HT1080 (cell line): ENCODE measurements at places on chromosomes 11 and 22. TPM values are rescaled to one million over a fixed set of nuclear protein-coding genes. Genes with fewer than 3 reads are reported as not detected.
A peak's percentile ranks its signal among the peaks of the same experiment; 100 is the strongest.

- peak; percentile 60 for DNase-seq
Measured at GRCh38 chr11:12285811-12286222, 91.6 kb upstream of the PARVA start.

DNA sequence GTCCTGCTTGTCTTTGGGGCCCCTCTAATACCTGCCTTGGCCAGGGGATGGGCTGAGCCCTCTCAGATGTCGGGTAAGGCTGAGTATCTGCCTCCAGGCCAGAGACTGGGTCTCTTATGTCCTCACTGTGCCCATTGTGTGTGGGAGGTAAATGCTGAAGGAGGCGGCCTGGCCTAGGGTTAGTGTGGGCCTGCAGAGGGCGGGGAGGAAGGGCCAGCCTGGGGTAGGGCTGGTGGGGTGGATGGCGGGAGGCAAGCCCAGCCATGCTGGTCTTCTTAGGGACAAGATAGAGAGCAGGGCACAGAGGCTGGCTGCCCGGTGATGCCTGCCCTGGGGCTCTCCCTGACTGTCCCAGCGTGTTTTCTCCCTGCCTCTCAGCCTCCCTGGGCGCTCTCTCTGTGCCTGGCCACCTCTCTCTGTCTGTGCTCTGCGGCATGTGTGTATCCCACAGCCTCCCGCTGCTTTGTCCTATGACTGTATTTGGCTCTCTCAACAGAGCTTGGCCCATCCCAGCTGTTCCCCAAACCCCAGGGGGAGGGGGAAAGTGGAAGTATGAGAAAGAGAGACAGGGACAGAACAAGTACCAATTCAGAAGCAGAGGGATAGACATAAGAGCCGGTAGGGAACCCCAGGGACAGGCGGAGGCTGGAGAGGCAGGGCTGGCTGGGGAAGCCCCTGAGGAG lies 57.0 kb downstream of the PDE2A start:
- no peak for DNase-seq

GRCh38 chr11:11451501-11452005 lies 98.5 kb upstream of the CSNK2A3 start:
- peak; percentile 38 for DNase-seq

NRXN2 gene
- total RNA-seq = 0.42 TPM in 1 of 2 replicates, not detected in the other

SEPTIN3 gene
- total RNA-seq = not detected in 2 replicates

OR51B5 gene
- total RNA-seq = 118 and 147 TPM in 2 replicates

- no peak for DNase-seq
Measured at GRCh38 chr11:71252770-71253730, 673 bp upstream of the SHANK2 start.

- DNase-seq = no peak
Measured at GRCh38 chr11:78085972-78086371, 6.3 kb upstream of the NDUFC2 start.
